ENCODE measurements at places on chromosomes 3 and 15.

DNA sequence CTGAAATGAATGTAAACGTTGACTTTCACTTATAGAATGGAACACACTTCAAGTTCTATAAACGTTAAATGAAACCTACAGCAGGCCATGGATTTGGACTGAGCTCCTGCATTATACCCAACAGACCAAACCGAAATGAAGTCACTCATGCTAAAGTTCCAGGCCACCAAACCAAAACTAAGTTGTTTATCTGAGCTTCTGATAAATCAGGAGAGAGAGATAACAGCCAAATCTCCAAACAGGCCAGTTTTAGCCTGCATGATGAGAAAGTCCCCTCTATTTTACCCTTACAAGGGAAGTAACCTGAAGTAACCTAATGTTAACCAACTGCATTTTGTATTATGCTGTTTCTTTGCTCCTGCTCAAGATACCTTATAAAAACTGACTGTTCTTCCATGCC lies 44.5 kb downstream of the DCUN1D1 start:
- DNase-seq: no peak

DNA sequence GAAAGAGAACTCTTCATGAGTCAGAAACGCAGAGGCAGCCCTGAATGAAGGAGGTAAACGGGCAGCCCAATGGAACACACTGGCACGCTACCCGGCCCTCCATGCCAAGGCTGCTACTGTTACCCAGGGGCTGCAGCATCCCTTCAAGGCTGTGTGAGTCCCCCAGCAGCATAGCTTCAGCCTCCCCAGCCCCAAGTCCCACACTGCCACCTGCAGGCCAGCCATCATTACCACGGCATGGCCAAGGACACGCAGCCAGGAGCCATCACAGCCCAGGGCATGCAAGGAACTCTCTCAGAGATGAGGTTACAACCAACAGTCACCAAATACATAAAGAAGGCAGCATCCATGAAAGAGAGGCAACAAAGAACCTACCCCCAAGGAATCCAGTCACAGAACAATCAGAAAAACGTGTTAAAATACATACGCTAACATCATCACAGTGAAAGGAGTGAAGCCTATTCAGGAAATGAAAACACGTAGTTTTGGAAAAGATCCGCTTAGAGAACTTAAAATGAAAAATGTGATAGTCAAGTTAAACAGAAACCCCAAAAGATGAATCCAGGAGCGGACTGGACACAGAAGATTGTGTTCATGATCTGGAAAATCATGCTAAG lies 22.4 kb downstream of the PLA2G4F start:
- DNase-seq: no peak

DNA sequence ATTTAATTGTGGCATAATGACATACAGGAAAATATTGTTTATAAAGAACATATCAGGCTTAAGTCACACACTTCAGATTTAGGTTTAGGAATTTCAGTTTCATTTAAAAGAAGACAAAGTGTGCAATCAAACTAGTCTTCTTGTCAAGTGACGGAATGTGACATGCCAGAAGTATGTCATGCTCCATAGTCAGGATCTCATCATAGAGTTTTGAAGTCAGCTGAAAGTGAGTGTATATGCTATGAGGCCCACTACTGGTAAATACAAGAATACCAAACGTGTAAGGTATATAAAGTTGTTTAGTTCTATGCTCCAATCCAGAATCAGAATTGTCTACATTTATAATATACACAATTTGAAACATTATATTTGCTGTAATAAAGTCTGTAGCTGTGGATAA lies 988.4 kb downstream of the TBL1XR1 start:
- no peak for DNase-seq

- DNase-seq: no peak
Observed at GRCh38 chr3:9468460-9468859, 71.0 kb downstream of the SETD5 start.

- DNase-seq: no peak
Observed at GRCh38 chr15:71629781-71630474, 180.4 kb upstream of the NR2E3 start.

GRCh38 chr3:106850437-106850836 lies 526.8 kb upstream of the CCDC54 start:
- DNase-seq: no peak

DNA sequence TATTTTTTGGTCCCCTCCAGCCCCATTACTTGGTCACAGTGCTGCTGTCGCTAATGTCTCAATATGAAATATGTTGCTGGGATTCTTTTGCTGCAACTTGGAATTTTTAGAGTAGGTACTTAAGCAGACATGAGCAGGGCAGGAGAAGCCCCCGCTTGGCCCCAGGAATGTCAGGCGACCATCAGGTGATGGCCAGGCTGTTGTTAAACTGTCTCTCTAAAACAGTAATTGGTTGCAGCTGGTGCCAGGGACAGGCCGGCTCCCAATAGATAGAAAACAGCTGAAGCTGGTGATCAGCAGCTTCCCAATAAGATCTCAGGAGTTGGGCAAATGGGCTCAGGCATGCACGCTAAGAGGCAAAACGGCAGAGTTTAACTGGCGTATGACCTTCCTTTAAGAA lies 329.9 kb upstream of the TBL1XR1 start:
- DNase-seq: no peak

GRCh38 chr15:89299896-89300295 lies 34.7 kb downstream of the POLG start:
- DNase-seq: no peak

DNA sequence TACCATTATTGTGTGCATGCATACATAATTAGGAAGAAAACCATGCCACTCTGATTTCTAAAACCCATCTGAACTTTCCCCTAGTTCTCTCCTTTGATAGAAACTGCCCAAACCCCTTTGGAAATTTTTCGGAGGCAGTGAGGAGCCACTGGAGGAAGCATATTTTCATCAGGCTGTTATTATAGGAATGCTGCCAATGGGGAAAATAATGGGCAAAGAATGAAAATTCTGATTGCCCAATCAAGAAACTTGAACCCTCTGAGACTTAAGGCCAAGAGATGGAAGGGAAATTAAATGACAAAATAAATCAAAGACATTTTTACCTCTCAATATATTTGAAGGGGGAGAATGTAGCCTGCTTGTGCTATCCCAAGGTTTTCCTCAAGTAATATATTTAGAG lies 376.0 kb upstream of the PDZRN3 start:
- no peak for DNase-seq

- DNase-seq: no peak
Observed at GRCh38 chr3:132325634-132326033, 8.4 kb downstream of the ACP3 start.

DNA sequence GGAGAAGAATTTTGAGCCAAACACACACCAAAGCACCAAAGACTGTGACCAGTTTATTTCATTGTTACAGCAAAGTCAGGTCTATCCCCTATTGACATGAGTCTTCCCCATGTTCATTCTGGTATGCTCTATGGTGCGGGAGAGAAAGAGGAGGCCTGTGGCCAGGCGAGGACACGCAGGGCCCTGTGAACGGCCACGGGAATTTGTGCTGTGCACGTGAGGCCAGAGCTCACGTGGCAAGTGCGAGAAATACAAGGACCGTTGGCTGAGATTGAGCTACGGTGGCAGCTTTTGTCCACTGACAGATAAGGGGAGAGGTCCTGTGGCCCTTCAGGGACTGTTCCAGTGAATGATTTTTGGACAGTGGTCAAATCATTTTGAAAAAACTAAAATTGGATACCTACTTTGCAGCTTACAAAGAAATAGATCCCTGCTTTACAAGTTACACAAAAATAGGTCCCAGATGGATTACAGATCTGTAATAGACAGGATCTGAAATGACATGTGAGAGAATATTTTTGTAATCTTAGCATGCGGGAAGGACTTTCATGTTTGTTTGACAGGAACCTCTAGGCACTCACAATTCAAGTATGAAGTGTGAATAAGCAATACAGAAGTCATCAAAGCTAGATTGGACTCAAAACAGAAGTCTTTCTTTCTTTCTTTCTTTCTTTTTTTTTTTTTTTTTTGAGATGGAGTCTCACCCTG lies 9.2 kb downstream of the ZSCAN2 start:
- DNase-seq: no peak

- DNase-seq: no peak
Observed at GRCh38 chr3:161599697-161600096, 103.1 kb downstream of the OTOL1 start.

- DNase-seq: no peak
Observed at GRCh38 chr15:91679447-91679846, 174.1 kb upstream of the SLCO3A1 start.

GRCh38 chr3:141444586-141445285 lies 42.1 kb upstream of the RASA2 start:
- no peak for DNase-seq

GRCh38 chr3:129313665-129314385 lies 35.2 kb downstream of the HMCES start:
- no peak for DNase-seq

GRCh38 chr3:125318167-125318865 lies 56.8 kb downstream of the ZNF148 start:
- DNase-seq: no peak

DNA sequence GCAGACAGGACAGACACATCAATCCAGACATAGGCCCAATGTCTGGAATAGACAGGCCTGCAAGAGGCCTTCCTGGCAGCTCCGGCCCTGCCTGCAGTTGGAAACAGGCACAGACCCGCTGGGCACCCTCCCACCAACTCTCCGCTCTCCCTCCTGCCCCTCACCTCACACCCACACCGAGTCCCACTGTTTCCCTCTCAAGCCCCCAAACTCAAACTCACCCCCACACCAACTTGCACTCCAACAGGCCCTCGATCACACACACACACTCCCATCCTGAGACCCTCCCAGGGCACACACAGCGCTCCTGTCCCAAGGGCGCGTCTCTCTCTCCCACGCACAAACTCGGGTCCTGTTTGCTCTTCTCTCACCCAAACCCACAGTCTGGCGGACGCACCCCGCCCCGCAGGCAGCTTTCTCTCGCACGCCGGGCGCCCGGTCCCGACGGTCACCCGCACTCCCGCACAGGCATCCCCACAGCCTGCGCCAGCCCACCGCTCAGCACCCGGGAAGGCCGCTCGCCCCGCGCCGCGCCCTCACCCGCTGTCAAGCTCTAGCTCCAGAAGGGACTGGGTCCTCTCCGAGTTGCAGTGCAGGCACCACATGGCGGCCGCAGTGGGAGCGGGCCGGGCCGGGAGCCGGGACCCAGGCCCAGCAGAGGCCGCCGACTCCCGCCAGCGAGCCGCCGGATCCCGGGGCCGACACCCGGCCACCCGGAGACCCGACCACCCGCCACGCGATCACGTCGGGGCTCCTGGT lies 106.2 kb downstream of the IQSEC1 start:
- DNase-seq: no peak

DNA sequence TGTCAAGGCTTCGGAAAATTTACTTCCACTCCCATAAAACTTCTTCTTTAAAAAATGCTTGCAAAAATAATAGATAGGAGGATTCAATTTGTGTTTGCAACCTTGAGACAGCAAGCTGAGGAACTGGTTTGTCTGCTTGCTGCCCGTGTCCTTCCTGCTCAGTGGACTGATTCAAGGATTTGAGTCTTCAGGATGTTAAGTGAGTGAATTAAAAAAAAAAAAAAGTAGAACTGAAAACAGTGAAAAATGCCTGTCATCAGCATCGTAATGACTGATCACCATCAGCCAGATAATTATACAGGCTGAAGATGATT lies 453.7 kb downstream of the FGF12 start:
- DNase-seq: no peak

DNA sequence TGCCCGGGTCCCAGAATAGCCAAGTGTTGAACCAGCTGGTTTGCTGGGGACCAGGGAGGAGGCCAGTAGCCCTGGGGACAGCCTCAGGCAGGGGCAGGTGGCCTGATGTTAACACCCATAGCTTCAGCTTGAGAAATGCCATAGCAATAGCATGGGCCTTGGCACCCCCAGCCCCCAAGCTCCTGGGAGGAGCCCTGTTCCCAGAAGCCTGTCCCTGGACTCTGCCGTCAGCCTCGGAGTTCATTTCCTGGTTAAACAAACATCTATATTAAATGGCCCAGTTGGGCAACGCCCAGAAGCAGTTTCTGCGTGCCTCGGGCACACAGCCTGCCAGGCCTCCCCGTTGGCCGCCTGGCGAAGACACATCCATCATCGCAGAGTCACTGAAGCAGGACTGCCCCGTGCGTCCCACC lies 58.2 kb downstream of the FGD5 start:
- no peak for DNase-seq

DNA sequence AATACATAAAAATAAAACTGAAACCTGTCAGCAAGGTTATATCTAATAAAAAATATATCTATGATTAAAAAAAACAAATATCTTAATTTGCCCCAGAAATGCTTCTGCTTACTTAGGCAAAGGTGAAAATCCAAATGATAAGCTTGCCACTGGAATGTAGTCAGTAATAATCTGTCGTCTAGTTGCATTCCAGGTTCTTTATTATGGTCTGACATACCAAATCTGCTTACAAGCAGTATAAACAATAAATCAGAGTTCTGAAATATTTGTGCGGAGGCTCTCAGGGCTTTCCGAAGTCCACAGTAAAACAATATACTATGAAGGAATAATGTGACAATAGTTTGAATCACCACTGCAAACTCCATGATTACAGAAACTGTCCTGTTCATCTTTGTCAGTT lies 1133.5 kb downstream of the ROBO1 start:
- no peak for DNase-seq

GRCh38 chr3:133627789-133628188 lies 34.0 kb downstream of the TOPBP1 start:
- DNase-seq: no peak

GRCh38 chr15:40918146-40918798 lies 10.9 kb upstream of the DLL4 start:
- no peak for DNase-seq

- DNase-seq: no peak
Observed at GRCh38 chr3:105906345-105906744, 37.5 kb upstream of the CBLB start.

DNA sequence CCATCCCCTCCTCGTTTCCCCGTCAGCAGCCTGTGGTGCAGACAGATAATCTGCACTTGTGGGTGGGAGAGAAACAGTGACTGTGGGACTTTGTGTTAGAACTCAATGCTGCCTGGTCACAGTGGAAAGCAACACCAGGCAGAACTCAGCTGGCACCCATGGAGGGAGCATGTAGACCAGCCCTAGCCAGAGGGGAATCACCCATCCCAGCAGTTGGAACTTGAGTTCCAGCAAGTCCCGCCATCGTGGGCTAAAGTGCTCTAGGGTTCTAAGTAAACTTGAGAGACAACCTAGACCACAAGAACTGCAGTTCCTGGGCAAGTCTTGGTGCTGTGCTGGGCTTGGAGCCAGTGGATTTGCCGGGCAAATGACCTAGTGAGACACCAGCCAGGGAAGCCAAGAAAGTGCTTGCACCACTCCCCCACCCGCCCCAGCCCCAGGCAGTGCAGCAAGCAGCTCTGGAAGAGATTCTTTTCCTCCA lies 24.4 kb downstream of the ISG20 start:
- no peak for DNase-seq

DNA sequence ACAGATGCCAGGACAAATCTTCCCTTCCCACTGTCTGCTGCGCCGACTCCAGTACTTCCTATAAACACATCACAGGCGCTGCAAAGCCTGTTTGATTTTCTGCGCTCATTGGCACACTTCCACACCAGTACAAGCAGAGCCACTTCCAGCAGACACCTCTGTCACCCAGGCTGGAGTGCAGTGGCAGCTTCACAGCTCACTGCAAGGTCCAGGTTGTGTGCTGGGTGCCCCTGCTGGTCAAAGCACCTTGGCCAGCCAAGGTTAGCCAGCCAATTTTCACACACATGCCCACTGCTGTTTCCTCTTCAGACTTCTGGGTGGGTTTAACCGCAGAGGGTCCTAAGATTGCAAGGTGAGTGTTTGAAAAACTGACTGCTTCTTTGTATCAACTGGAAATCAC lies 4.9 kb downstream of the CHDH start:
- no peak for DNase-seq

- DNase-seq: no peak
Observed at GRCh38 chr15:99252326-99252725, 1.0 kb downstream of the LRRC28 start.

- DNase-seq: no peak
Observed at GRCh38 chr3:124788254-124788745, 58.0 kb downstream of the UMPS start.

All from progenitor cell of endocrine pancreas (in vitro differentiated cells).